ENCODE measurements at places on chromosomes 7 and 10.

GRCh38 chr10:82358486-82359099, 483.6 kb downstream of the NRG3 start:
- DNase-seq: no peak

DNA sequence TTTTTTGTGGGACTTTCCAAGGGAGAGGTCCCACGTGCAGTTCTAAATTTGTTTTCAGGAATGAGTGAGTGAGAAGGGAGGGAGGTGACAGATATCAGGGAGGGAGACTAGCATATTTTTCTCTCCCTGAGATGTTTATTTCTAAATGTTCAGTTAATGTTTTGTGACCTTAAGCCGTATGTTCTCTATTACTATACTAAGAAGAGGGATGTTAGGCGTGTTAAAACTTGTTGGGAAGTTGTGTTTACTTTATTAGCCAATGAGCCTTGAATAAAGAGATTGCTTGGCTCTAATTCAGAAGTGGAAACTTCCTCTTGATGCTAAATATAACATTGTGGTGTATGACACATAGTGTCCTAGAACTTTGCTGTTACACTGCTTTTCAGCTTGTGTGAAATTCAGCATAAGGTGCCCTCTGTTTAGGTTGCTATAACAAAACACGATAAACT, 37.3 kb downstream of the DNAH11 start:
- DNase-seq: no peak

- no peak for DNase-seq
Observed at GRCh38 chr7:96300986-96301385, 20.9 kb downstream of the SLC25A13 start.

GRCh38 chr10:130138479-130138866, 2.3 kb downstream of the GLRX3 start:
- no peak for DNase-seq

- DNase-seq: no peak
Observed at GRCh38 chr10:133131053-133131452, 29.0 kb upstream of the KNDC1 start.

GRCh38 chr10:100477970-100478369, 15.2 kb downstream of the WNT8B start:
- no peak for DNase-seq

- no peak for DNase-seq
Observed at GRCh38 chr10:120285408-120285807, 171.6 kb upstream of the PLPP4 start.

DNA sequence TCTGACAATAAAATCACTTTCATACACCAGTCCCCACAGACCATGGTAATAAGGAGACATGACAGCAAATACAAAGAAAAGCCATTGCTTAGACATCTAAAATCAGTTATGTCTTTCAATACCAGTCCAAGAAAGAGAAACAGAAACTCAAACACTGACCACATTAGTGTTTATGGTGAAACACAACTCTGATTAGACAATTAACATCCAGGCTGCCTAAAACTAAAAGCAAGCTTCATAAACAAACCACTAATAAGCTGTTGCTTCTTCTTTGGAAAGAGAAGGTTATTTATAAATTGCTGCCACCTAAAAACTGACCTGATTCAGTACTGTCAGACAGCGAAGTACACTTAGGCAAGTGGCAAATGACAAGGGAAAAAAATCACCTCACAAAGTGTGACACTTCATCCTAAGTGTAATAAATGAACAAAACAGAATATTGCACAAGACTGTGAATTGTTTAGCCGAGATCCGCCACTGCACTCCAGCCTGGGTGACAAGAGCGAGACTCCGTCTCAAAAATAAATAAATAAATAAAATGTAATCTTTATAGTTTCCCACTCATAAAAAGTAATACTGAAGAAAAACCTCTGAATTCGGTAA, 277.4 kb downstream of the PARD3 start:
- DNase-seq: no peak

- DNase-seq: peak; percentile 42
Observed at GRCh38 chr10:6204063-6204340, 1.3 kb downstream of the PFKFB3 start.

DNA sequence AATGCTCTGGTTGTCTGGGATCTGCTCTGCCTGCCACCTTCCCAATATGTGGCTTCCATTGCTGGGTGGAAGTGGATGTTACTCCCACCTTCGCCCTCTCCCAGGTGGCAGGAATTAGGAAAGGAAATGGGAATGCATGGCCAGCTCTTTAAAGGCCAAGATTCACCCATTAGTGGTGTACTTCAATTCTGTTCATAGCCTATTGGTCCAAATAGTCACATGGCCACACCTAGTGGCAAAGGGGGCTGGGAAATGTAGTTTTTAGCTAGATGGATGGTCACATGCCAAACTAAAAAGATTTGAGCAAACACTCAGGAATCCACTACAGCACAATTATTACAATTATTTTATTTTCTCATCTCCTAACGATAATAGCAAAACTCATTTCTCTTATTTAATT, 135.1 kb downstream of the NPY start:
- peak; percentile 12 for DNase-seq
